ENCODE measurements at places on chromosomes 4 and X. TPM values are rescaled to one million over a fixed set of nuclear protein-coding genes. Genes with fewer than 3 reads are reported as not detected.
A peak's percentile ranks its signal among the peaks of the same experiment; 100 is the strongest.

DNA sequence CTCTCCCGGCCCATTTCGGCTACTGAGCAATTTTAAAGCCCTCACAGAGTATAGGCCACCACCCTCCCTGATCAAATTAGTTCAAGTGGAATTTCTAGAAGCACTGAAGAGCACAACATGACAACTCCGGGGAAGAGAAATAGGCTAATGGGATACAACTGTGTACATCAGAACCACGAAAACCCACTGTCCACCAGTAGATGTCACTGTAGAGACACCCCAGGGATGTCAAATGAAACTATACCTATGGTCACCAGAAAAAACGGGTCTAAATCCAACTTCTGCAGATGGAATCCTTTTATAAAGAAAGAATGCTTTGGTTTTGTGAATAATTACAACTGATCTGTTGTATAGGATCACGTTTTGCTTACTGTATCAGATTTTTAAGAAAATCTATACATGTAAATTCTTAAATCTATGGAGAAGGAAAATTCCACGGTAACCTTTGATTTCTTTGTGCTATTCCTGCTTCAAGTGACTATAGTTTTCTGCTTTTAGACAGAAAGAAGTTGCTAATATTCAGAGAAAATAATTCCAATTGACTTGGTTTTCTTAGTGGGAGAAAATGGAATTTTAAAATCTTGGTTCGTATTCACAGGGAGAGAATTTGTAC is 29.5 kb upstream of the MAP3K15 start:
- DNase-seq = peak; percentile 33

DNA sequence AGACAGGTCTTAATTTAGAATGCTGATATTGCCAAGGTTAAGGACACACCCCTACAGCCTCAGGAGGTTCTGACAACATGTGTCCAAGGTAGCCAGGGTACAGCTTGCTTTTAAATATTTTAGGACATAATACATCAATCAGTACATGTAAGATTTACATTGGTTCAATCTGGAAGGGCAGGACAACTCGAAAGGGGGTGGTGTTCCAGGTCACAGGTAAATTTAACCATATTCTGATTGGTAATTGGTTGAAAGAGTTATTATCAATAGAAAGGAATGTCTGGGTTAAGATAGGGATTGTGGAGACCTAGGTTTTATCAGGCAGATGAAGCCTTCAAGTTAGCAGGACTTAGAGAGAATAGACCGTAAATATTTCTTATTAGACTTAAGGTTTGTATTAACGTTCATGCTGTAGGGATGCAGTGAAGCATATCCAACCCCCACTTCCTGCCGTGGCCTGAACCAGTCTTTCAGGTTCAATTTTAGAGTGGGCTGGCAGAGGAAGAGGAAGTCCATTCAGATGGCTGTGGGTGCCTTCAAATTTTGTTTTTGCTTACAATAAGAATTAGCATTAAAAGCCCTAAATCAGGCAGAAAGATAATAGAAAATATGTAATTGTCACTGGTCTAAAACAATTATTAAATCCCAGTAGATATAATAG is 136.5 kb upstream of the GALNTL6 start:
- DNase-seq = no peak

- DNase-seq = no peak
Observed at GRCh38 chrX:86148024-86148511, at the start of gene DACH2. Gene DACH2, plus strand, starts transcription at chrX:86148451.

DNA sequence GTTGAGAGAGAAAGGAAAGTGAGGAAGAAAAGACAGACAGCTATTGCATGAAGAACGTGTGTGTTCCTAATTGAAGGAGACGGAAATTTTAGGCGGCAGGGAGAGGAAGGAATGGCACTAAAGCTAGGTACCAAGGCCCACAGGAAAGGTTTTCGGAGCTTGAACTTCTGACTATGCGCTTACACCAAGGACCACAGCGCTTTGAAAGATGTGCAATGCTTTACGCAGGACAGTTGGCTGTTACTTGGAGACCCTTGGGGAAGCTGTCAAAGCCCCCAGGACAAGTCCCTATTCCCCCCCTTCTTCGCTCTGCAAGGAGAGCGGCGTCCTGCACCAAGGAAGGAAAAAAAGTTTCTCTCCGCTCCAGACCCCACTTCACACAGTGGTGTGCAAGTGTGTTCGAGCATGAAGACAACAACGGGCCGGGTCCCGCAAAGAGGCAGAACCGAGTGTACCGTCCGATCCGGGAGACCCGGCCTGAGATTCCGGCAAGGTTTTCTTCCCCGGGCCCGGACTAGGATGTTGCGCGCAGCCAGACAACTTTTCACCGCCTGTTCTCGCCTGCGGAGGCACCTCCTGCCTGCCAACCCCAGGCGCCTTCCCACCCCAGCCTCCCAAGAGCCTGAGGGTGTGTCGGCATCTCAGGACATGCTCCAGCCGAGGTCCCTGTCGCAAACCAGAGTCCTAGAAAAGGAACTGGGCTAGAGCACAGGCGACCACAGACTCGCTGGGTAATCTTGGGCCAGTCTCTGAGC is 896 bp downstream of the KDR start:
- DNase-seq = no peak

Gene ITM2A
- total RNA-seq = not detected

GRCh38 chr4:181775298-181775697 is 467.9 kb upstream of the TENM3 start:
- no peak for DNase-seq

DNA sequence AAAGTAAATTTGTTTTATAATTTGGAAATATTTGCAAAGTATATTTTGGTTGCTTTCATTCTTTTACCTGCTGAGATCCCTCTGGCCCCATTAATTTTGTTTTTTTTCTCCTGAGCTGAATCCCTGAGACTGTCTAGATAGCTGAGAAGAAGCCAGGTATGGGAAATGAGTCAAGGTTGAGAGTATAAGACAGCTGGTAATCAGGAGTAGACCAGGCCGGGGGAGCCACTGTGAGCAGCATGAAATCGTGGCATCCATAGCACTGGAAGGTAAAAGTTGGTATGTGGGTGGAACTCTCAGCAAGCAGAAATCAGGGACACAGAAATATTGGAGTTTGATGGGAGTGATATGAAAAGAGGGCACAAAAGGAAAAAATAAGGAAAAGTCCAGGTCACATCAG is 164.5 kb downstream of the FHIP1A start:
- DNase-seq = no peak

DNA sequence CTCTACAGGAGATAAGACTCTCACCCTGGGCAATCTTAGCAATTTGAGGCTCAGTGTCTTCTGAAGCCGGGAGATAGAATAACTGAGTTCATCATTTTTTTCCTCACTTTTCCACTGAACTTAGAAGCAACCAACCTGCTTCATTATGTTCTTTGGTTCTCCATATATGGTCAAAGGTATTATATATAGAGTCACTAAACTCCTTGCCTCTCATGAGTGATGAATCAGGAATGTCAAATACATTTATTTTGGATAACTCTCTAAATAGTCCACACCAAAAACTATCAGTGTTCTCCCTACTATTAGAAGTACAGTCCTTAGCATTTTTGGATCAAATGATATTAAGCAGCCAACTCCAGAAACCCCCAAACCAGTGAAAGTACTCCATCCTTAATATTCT is 421.5 kb upstream of the EPHA5 start:
- DNase-seq = no peak

- DNase-seq = no peak
Observed at GRCh38 chr4:42816880-42817400, 75.6 kb upstream of the GRXCR1 start.

Gene SYN1
- total RNA-seq = not detected

Gene SLC7A11
- 181 TPM for total RNA-seq

- peak; percentile 11 for DNase-seq
Observed at GRCh38 chr4:148007792-148008191, 275.9 kb downstream of the ARHGAP10 start.

GRCh38 chr4:27861381-27861787 is 1000.7 kb downstream of the STIM2 start:
- peak; percentile 89 for DNase-seq

DNA sequence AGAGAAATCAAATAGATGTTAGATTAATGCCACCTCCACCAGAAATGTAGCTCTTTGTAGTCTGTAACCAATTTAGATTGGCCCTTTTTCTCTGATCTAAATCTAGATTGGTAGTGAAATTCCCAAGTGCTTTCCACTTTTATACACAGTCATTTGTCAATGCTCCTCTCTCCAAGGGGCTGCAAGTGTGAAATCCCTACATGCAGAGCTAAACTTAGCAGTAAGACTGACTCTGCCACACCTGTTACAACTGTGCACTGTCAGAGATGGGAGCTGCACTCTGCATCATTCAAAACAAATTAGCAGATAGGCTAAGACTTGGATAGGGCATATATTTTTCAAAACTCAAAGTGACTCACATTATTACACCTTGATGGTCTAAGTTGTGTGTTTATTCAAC is 9.1 kb downstream of the SERTM2 start:
- DNase-seq = no peak

- DNase-seq = peak; percentile 72
Observed at GRCh38 chrX:17547658-17548057, 172.7 kb downstream of the NHS start.

- DNase-seq = no peak
Observed at GRCh38 chr4:23686169-23686897, 203.5 kb downstream of the PPARGC1A start.

Gene DSPP
- total RNA-seq = not detected

- DNase-seq = peak; percentile 37
Observed at GRCh38 chr4:181685461-181685860, 557.7 kb upstream of the TENM3 start.

DNA sequence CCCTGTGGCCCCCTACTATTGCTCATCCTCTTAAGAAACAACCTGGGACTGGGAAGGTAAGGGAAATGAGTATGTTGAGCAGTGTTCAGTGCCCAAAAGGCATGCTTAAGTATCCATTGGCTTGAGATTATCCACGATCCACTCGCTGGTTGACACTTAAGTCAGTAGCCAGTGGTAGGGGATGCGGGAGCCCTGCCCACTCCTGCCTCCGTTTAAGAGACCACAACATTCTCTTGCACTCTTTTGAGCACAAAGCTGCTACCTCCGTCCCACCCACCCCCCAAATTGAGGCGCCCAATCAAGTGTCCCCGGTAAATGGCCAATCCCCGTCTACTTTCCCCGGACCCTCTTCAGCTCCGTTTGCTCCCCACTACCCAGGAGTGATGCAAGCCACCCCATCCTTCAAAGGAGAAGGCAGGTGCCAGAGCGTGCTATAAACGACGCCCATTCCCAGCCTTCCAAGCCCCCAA is 25.0 kb downstream of the UTP14A start:
- no peak for DNase-seq

Gene FMR1NB
- not detected for total RNA-seq

DNA sequence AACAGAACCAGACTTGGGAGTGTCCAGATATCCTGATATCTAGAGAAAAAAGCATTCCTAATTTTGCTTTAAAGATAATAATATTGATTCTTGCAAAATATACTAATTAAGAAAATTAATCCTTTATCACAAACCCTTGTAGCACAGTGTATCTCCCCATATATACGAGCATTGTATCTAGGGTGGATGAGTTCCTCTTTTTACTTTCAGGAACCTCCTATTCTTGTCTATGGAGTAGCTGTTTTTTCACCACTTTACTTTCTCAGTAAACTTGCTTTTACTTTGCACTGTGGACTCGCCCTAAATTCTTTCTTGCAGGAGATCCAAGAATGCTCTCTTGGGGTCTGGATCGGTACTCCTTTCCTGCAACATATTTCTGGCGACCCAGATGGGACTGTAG is 103.9 kb downstream of the GLUD2 start:
- no peak for DNase-seq

Gene PDLIM3
- total RNA-seq = 12.5 TPM

Gene GIMD1
- total RNA-seq = not detected

DNA sequence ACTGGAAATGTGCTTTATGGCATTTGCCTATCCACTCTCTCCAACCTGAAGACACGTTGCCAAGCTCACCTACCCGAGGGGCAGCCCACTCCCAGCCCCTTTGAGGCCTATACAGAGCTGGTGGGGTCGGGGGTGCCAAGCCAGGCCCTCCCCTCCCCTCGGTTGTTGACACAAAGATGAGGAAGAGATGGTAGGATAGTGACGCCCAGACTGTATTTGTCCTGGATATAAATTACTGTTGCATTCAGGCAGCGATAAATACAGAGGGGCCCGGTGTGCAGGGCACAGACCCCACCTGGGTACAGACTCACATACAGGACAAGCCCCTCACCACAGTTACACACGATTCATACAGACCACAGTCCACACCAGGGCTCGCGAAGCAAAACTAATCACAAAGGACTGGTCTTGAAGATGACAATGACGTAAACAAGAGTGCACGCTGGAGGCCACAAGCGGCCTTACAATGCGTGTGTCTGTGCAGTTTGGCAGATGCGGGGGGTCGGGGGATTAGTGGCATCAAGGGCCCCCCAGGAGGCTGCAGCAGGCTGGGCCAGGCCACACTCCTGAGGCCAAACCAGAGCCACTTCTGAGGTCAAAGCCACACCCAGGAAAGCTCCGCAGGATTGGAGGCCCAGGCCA is 14.6 kb downstream of the DGKQ start:
- DNase-seq = no peak

DNA sequence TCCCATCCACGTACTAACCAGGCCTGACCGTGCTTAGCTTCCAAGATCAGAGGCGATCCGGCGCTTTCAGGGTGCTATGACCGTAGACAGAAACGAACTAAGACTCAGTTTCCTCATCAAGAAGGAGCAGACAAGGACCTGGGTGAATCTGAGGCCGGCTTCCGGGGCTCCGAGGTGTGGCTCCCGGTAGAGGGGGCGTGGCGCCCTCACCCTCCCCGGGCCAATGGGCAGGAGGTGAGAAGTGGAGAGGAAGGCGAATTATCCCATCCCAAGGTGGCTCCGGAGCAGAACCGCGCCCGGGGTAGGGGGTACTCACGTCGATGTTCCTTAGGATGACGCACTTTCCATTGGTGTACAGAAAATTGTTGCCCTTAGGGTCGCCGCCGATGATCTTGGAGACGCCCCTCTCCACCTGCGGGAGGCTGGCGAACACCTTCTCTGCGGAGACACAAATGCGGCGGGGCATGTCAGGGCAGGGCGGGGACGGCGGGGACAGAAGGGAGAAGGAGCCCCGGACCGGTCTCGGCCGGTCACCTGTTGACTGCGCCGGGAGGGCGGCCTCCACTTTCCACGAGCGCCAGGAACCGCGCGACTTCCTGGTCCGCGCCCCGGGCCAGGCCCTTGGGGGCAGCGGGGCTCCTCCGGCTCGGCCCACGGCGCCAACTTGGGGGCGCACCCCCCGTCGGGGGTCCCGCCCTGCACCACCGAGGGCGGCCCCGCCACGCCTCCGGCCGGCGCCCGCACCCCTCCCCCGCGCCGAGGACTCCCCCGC is 616 bp downstream of the WDR1 start:
- peak; percentile 53 for DNase-seq

DNA sequence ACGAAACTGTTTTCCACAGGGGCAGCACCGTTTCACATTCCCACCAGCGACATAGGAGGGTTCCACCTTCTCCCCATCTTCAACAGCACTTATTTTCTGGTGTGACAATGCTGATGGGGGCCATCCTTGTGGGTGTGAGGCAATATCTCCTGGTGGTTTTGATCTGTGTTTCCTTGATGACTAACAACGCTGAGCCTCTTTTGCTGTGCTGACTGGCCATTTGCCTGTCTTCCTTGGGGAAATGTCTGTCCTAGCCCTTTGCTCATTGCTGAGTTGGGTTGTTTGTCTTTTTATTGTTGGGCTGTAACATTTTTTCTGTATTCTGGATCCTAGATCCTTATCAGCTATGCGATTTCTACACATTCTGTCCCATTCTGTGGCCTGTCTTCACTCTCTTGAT is 33.7 kb downstream of the ATP2B3 start:
- no peak for DNase-seq
